ENCODE measurements at places on chromosomes 4 and X. TPM values are rescaled to one million over a fixed set of nuclear protein-coding genes. Genes with fewer than 3 reads are reported as not detected.

GRCh38 chr4:101050837-101051205, 296.5 kb downstream of the PPP3CA start:
- H3K36me3 ChIP-seq = no peaks in the 10 kb centered on the region
- no peaks in the 10 kb centered on the region for H3K27me3 ChIP-seq
- no peak overlapping the region for H3K4me3 ChIP-seq
- no peak overlapping the region for H3K27ac ChIP-seq

- H3K36me3 ChIP-seq = no peaks in the 10 kb centered on the region
- no peaks in the 10 kb centered on the region for H3K27me3 ChIP-seq
- H3K4me1 ChIP-seq = no peaks in the 10 kb centered on the region
- H3K4me3 ChIP-seq = no peak overlapping the region
Observed at GRCh38 chr4:81389720-81390119, 82.0 kb downstream of the RASGEF1B start.

GRCh38 chr4:41600243-41600912, 62.4 kb downstream of the LIMCH1 start:
- no peak overlapping the region for H3K27ac ChIP-seq
- no peaks in the 10 kb centered on the region for H3K36me3 ChIP-seq
- peaks cover 24% of the 10 kb centered on the region for H3K4me1 ChIP-seq
- no peak for DNase-seq
- H3K27me3 ChIP-seq = no peaks in the 10 kb centered on the region

- H3K4me3 ChIP-seq = no peak overlapping the region
- no peaks in the 10 kb centered on the region for H3K4me1 ChIP-seq
- H3K36me3 ChIP-seq = no peaks in the 10 kb centered on the region
- H3K27ac ChIP-seq = no peak overlapping the region
- no peak for DNase-seq
Observed at GRCh38 chr4:153137677-153138630, 66.3 kb upstream of the TRIM2 start.

GRCh38 chrX:140687706-140688105, 21.9 kb upstream of the LINC00632 start:
- no peak overlapping the region for H3K27ac ChIP-seq
- no peaks in the 10 kb centered on the region for H3K4me1 ChIP-seq
- H3K27me3 ChIP-seq = no peaks in the 10 kb centered on the region
- no peaks in the 10 kb centered on the region for H3K36me3 ChIP-seq
- H3K4me3 ChIP-seq = no peak overlapping the region

Gene SRPX
- 4.8 TPM for total RNA-seq

Gene KLKB1
- 0.39 TPM for total RNA-seq
